Sciatic nerve (tissue), 2 donors: ENCODE measurements at places on chromosomes 7 and 10.

- DNase-seq = no peak
These were observed 24.0 kb downstream of the SRPK2 start for GRCh38 chr7:105364684-105365083.

GRCh38 chr7:81013083-81013817, 94.4 kb upstream of the SEMA3C start:
- no peak for DNase-seq

DNA sequence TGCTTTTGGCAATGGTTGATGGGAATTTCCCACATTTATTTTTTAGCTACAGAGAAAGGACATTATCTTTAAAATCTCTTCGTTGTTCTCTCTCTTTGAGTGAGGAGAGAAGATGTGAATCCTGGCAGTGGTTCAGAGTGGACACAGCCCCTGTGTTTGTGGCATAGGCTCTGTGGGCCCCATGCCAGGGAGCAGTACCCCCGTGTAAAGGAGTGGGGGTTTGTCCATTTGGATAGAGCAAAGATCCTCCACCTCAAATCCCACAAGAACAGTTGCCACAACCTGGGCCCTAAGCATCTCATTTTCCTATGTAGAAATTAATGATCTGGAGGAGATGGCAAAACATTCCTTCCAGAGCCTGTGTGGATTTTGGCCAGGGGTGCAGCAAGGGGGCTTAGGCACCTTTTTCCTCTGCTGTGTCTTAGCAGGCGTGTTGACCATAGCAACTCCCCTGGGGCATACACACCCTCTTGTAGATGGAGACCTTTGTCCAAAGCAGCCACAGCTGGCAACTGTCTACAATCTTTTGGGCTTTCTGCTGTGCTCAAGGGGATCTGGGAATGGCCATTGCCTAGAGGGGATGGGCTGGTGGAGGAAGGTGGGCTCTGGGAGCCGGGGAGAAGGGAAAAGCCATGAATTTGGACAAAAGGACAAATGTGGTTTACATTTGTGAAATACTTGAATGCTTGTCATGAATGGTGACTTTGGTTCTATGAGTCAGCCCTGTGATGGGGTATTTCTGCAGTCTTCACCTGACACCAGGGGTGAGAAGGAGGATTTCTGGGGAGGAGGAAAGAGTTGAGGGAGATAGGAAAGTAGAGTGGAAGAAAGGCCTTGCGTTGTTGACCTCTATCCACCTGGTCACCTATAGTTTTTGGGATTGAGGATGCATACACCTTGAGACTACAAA, 92.0 kb downstream of the TCF7L2 start:
- no peak for DNase-seq

DNA sequence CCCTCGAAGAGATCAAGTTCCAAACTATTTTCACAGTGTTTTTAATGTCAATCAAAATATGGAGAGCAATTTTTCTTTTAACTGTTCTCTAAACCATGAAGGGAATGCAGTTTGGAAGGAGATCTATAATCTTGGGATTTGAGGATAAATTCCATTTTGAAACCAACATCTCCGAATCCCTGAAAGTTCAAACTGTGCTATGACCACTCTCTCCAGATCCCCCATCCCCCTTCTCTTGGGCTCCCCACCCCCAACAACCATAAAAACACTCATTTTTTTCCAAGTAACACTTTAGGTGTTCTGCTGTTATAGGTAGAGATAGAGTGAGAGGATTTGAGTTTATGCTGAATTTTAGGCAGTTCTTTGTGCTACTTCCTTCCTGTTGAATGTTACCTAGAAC, 1.7 kb downstream of the CALD1 start:
- no peak for DNase-seq

DNA sequence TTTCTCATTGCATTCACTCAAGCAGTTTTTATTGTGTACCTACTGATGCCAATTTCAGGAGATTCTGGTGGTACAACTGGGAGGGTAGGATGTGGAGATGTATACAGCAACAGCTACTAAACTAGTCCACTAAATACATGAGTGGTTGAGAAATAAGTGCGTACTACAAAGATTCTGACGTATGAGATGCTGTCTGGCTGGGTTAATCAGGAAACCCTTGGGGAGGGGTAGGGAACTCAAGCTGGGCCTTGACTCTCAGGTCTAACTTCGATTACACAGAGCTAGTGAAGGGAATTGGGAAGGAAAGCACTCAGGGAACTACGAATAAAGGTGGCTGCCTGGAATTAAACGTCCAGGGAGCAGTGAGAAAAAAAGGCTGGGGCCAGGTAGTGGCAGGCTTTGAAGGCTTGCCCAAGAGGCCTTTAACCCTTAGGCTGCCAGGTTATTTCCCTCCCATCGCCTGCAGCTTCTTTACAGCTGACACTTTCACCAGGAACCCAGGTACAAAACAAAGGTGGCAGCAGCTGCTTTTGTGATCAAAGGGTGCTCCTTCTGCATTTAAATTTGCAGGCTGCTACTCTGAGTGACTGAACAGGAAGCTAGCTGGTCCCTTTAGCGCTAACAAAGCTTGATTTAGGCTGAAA, 3.2 kb downstream of the MMS19 start:
- DNase-seq = no peak

GRCh38 chr7:93232673-93233018, 480 bp downstream of the VPS50 start:
- DNase-seq = no peak

DNA sequence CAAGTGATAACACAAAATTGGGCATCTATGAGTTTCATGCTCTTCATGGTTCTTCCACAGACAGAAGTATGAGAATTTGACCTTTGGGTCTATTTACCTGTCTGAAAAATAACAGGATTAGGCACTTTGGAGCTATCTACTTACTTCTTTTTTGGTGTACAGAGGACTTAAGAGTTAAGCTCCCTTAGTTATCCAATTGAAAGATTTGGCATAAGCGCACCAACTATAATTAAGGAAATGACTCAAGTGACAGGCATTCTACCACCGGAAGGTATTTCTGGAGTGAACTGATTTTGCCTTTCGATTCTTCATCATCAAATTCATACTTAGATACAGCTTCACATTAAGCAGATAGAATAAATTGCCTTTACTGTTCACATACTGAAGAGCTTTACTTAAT, 43.9 kb downstream of the IFIT5 start:
- DNase-seq = no peak

GRCh38 chr10:102872163-102872562, 2.9 kb downstream of the AS3MT start:
- DNase-seq = no peak

DNA sequence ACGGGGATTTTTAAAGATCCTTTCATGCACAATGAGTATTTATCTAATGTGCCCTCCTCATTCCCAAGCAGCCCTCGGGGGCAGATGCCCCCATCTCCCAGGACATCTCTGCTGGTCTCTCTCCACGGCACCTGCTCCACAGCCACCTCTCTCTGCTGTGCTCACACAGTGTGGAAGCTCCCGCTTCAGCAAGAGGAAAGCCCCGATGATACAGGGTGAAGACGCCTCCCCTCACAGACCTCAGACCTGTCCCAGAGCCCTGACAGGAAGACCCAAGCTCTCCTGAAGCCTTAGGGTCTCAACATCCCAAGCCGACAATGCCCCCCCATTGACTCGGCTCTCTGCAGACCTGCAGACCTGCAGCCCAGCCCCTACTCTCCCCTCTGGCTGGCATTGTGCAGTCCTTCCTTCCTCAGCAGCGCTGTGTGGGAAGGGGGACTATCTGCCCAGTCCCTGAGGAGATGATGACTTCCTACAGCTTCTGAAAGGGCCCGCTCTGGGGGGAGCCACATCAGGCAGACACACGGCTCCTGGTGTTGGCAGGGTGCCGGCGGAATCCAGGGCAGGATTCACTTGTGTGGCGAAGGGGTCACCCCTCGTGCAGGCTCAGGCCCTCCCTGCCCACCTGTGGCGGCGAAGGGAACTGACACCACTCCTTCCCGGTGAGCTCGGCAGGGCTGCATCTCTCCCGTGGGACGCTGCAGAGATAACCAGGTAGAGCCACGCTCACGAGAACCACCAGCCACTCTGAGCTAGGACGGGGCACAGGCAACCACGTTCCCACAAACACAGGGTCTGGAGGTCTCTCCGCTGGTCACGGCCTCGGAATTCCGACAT, 61.8 kb downstream of the PTPRN2 start:
- DNase-seq = no peak

- DNase-seq = no peak
These were observed 278.2 kb upstream of the IMMP2L start for GRCh38 chr7:111840528-111840927.

DNA sequence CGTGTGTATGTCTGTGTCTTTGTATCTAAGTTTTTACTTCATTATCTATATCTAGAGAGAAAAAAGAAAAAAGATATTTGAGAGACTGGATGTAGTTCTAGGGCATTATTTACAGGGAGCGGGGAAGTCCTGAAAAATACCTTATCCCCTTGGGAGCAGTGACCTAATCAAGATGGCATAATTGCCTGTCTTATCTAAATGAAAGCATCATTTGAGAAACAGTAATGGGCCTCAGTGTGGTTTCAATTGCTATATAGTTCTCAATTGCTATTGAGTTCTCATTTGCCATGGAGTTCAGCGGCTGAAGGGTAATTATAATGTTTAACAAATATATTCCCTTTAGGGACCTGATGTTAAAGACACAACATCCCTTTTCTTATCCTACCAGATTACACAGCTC, 216.5 kb downstream of the PLXNA4 start:
- DNase-seq = no peak

DNA sequence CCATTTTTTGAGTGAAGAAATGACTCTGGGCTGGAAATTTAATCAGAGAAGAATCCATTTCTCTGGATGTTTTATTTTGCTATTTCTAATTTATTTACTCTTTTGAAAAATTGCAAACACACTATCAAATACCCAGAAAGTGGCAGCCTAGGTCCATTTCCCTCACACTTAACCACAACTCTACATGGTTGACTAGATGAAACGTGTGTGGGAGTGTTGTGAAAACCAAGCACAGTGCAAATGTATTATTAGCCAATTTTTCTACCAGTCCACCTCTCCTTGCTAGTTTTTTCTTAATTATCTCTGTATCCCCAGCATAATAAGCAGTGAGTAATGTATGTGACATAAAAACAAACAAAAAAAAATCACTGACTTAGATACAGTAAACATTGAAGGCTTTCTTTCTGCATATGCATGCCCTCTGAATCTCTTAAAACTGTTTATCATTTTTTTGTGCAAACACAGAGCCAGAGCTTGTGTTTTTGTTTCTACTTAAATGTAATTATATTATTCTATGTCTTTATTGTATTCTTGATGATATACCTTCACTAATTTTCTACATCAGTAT, 30.9 kb downstream of the SCIN start:
- DNase-seq = no peak

- DNase-seq = no peak
These were observed 12.2 kb downstream of the PRKCQ start for GRCh38 chr10:6567884-6568283.

DNA sequence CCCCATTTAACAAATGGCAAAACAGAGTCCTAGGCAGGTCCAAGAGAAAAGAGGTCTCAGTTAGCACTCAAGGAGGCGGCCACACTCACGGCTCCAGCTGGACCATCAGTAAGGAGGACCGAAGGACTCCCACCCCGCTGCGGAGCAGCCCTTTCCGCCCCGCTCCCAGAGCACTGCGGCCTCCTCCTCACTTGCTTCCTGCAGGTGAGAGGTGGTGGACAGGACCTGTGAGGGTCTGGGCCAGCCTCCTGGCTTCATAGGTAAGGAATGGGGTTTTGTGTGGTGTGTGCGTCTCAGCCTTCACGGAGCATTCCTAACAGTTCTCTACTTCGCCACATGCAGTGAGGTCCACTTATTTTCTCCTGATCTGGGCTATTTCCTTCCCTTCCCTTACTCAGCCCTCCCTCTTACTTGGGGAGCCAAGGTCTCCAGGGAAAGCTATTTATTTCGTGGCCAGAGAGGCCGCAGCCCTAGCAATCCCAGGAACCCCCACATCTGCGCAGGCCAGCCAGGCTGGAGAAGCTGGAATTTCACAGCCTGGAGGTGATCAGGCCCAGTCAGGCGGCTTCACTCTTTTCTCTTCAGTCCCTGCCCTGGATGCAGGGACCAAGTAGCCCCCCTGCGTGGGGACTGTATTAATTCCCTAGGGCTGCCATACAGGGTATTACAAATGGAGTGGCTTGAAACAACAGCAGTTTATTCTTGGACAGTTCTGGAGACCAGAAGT, 45.9 kb downstream of the ZNF783 start:
- DNase-seq = no peak

DNA sequence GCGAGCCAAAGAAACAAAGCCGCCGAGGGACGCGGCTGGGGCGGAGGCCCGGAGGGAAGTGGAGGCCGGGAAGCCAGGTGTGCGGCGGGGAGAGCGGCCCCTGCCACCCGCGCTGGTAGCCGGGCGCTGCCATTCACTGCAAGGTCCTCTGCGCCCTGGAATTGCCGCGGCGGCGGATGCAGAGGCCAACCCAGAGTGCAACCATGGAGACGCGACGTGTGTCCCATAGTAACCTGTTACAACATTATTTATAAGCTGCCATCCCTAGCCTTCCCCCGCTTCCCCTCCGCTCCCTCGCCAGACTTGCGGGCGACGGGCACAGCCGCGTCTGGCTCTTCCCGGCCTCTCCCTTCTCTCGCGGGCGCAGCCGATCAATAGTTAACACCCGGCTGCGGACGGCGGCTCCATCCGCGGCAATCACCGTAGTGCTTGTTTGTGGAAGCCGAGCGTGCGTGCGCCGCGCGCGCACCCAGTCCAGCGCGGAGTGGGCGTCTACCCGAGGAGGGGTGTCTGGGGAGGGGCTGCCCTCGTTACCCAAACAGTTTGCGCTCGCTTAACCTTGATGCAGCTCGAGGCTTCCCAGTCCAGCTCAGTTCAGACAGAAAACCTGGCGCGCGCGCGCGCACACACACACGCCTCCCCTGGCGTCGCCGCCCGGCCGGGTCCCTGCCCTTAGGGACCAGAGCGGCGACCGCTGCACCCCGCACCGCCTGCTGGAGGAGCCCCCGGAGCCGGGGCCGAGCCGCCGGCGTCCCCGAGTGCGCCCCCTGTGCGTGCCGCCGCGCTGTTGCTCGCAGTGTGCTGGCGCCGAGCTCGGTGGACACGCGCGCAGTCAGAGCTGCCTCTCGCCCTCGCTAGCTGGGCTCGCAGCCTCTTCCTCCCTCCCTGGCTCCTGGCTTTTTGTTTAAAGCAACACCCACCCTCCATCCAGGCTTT, 165.4 kb upstream of the DPP6 start:
- no peak for DNase-seq

GRCh38 chr7:19317461-19317860, 172.2 kb upstream of the FERD3L start:
- DNase-seq = no peak

- DNase-seq = no peak
These were observed 2.0 kb downstream of the KCNMA1 start for GRCh38 chr10:77635402-77636227.

GRCh38 chr10:103564776-103565520, 71.4 kb downstream of the NEURL1 start:
- DNase-seq = no peak

DNA sequence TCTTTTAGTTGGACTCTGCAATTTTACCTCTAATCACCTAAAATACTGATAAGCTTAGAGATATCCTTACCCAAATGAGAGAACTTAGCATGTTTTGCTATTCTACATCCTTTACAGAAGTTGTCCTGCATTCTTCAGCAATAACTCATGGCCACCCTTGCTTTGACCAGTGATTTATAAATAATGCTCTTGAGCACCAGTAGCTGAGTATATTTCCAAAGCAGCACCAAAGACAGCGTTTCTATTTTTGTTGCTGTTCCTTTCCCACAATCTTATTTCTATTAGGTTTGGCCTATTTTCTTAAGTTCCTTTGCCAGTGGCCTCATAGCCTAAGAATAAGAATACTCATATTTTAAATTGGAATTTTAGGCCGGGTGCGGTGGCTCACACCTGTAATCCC, 15.0 kb downstream of the ARPC1A start:
- DNase-seq = no peak
